T-helper 2 cell treated with Interferon-gamma antibody and Interleukin-4, amounts not matched to agents 100 ng/mL and 5 ng/mL, for 36 hours (primary cell): ENCODE measurements at places on chromosomes 5 and 9. TPM values are rescaled to one million over a fixed set of nuclear protein-coding genes. Genes with fewer than 3 reads are reported as not detected.

FAM114A2 gene
- total RNA-seq, result 21.2 and 23.1 TPM in 2 replicates

SLC28A3 gene
- 0.09 and 0.14 TPM in 2 replicates for total RNA-seq

CDH12 gene
- not detected in 2 replicates for total RNA-seq

SLC36A3 gene
- not detected in 2 replicates for total RNA-seq

PTPDC1 gene
- 5.2 and 5.3 TPM in 2 replicates for total RNA-seq

PCDHGC4 gene
- 0.05 TPM in 1 of 2 replicates, not detected in the other for total RNA-seq

SPINK4 gene
- total RNA-seq, result not detected in 2 replicates

GPR151 gene
- total RNA-seq, result not detected in 2 replicates

OR1Q1 gene
- total RNA-seq, result not detected in 2 replicates

BRINP1 gene
- total RNA-seq, result not detected in 2 replicates

PCDHGB1 gene
- 0.18 and 0.20 TPM in 2 replicates for total RNA-seq

CDC20B gene
- total RNA-seq, result 0.14 and 0.32 TPM in 2 replicates

SCAMP1 gene
- 16.0 and 16.2 TPM in 2 replicates for total RNA-seq

DNAI1 gene
- total RNA-seq, result not detected in 2 replicates

PCDHB10 gene
- not detected in 2 replicates for total RNA-seq

PLAC8L1 gene
- 1.1 TPM in 1 of 2 replicates, not detected in the other for total RNA-seq

NUTM2F gene
- not detected in 2 replicates for total RNA-seq

SLC6A7 gene
- total RNA-seq, result not detected in 2 replicates

F12 gene
- 1.2 and 1.9 TPM in 2 replicates for total RNA-seq

PCDHB2 gene
- 0.09 and 0.14 TPM in 2 replicates for total RNA-seq

CKMT2 gene
- total RNA-seq, result not detected in 2 replicates

MARVELD2 gene
- 0.16 and 0.20 TPM in 2 replicates for total RNA-seq

PAPPA gene
- not detected in 2 replicates for total RNA-seq

SEMA5A gene
- 1.1 and 1.3 TPM in 2 replicates for total RNA-seq

CD180 gene
- 0.27 and 0.55 TPM in 2 replicates for total RNA-seq

ACOT12 gene
- not detected in 2 replicates for total RNA-seq

FAM221B gene
- total RNA-seq, result not detected in 2 replicates

PARP8 gene
- 62.9 and 66.3 TPM in 2 replicates for total RNA-seq
